Hindlimb muscle (tissue), 1 donor: ENCODE measurements at places on chromosomes 1 and 21.

GRCh38 chr21:42379426-42380215 is 13.3 kb upstream of the TFF1 start:
- DNase-seq = no peak

GRCh38 chr1:54273092-54273794 is 73.3 kb downstream of the MRPL37 start:
- DNase-seq = peak; percentile 88

DNA sequence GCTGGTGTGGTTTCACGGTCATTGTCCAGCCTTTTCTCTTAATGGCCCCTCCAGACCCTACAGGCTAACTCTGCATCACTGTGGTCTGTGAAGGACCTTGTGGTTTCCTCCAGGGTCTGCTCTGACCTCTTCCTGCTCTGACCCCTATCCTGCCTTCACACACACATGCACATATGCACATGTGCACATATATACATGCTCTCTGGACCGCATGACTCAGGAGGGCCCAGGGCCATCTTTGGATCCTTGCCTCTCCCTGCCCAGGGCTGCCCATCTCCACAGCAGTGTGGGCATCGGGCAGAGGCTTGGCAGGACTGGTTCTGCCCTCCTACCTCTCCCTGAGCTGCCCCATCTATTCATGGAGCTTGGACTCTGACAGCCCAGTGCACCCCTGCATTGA is 510.9 kb downstream of the PTPRU start:
- no peak for DNase-seq

GRCh38 chr21:29350246-29350779 is 51.6 kb downstream of the BACH1 start:
- DNase-seq = no peak

DNA sequence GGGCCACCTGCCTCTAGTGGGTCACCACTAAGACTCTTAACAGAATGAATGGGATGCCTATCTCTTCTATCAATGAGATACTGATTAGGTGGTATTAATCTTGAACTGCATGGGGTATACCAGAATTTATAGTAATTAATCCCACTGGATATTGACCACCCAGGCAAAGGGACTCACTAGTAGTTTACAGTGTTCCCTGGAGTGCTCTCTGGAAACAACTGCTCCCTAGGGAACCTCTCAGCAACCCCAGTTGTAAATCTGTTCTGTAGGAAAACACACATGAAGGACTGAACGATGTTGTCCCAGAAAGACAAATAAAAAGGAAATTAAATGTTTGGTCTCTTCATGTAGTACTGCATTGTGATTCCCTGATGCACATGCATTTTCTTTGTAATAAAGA is 430.5 kb downstream of the HLX start:
- no peak for DNase-seq

DNA sequence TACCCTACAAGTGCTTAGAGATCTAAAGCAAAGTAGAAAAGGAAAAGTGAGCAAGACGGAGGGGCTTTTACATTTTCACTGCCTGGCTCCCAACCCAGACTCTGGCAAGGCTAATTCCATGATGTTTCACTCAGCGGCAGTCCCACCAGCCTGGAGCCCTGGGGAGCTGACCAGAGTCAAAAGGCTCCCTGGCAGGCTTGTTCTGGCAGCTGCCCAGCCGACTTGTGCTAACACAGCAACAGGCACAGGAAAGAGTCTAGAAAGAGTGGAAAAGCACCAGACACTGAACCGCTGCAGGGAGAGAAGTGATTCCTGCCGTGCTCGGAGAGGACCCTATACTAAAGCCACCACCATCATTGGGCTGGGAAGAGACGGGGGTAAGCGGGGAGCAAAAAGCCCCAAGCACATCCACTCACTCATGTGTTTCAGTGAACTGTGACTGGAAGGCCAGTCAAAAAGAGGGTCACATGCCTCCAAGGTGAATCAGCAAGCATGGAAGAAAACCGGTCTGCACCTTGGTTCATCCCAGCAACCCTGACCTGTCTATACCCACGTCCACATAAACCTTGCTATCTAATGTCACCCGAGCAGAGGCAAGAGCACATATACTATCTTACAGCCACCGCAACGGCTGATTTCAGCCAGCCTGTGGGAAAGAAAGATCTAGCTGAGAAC is 8.0 kb downstream of the SMIM12 start:
- no peak for DNase-seq

- DNase-seq = no peak
These were observed 29.8 kb downstream of the SLC2A1 start for GRCh38 chr1:42928859-42929258.

DNA sequence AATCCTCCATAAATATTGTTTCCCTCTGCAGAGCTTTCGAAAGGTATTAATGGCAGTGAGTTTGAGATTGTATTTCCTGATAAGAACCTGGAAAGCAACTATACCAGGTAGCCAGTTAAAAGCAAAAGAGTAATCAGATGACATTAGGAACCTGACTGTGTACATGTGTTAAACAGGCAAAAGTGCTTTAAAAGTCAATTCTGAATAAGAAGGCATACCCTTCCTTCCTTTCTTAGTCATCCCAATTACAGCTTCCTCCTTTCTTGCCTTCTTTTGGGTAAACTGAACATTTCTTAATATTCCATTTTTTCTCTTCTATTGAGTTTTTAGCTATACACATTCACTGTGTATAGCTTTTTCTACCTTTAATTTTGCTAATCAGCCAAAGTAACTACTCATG is 144.7 kb downstream of the ZNF281 start:
- no peak for DNase-seq

GRCh38 chr1:78565393-78565792 is 54.9 kb upstream of the IFI44L start:
- DNase-seq = no peak

- DNase-seq = no peak
These were observed 40.6 kb upstream of the CLIC4 start for GRCh38 chr1:24704411-24705259.

DNA sequence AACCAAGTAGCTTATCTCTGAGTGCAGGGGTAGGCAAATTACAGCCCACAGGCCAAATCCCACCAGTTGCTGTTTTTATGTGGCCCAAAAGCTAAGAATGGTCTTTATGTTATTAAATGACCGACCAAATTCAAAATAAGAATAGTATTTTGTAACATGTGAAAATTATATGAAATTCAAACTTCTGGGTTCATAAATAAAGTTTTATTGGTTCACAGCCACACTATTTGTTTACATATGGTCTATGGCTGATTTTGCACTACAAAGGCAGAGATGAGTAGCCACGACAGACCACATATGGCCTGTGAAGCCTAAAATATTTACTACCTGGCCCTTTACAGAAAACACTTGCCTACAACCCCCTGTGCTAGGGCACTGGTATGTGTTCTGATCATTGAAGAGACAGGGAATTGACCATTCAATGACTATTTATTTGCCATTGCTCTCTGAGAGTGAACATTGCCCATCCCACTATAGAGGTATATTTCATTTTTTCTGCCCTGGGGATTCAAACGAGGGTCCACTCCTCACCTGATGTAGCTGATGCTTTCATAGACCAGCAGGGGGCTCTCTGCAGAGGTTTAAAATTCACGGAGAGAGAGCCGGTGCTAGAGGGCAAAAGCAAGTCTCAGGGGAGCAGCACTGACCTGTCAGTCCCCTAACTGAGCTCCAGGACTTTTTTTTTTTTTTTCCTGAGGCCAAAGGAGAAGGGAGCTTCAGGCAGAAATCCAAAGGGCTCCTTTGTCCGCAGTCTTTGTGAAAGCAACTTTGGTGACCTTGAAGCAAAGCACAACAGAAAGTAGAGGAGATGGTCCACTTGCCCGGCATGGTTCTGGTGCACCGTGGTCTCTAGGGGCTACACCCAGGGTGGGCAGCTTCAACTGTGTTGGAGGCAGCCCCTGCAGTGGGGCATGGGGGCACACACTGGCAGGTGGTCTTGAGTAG is 7.3 kb upstream of the GNL2 start:
- DNase-seq = no peak

- no peak for DNase-seq
These were observed 84.4 kb downstream of the CLEC20A start for GRCh38 chr1:178412400-178412770.

GRCh38 chr1:201517631-201518030 is 10.7 kb upstream of the CSRP1 start:
- no peak for DNase-seq

DNA sequence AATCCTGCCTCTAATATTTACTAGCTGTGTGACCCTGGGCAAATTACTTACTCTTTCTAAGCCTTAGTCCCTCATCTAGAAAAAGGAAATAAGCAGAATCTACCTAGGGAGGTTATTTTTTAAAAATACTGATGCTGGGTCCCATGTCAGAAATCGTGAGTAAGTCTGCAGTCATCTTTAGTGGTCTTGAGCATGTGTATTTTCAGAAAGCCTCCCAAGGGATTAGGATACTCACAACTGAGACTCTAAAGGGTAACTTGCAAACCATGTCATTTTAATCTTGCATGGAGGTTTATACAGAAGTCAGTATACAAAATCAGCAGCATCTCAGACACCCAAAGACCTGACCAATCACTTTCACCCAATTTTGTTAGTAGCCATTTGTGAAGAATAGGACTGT is 43.2 kb downstream of the DSTYK start:
- DNase-seq = no peak

- DNase-seq = no peak
These were observed 89.4 kb downstream of the PAPPA2 start for GRCh38 chr1:176552217-176552991.

- DNase-seq = no peak
These were observed 17.5 kb downstream of the CHML start for GRCh38 chr1:241622669-241623068.

GRCh38 chr1:82215056-82215852 is 414.5 kb downstream of the ADGRL2 start:
- DNase-seq = peak; percentile 64

DNA sequence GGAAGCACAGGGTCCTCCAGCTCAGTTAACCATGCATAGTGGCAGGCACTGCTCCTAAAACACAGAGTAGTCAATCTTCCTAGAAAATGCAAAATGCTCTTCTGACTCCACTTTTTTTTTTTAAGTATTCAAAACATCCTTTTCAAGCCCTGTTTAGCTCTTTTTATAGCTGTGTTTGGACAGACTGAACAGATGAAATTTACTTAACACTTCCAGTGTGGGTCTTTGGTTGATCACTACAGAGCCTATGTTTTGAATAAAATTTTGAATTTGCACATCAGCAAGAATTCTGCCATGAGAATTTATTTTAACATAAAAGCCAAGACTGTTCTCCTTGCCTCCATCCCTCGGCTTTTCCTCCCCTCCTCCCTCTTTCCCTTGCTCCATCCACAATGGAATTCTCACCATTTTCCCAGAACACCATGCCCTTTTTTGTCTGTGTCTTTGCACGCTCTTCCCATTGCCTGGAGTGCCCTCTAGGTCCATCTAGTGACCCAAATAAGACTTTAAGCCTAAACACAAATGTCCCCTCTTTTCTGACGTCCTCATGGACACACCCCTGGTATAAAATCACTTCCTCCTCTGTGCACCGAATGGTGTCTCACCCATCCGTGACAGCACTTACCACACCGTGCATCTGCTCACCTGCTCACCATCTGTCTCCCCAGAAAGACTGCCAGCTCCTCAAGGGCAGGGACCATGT is 24.0 kb upstream of the CPT2 start:
- DNase-seq = no peak

DNA sequence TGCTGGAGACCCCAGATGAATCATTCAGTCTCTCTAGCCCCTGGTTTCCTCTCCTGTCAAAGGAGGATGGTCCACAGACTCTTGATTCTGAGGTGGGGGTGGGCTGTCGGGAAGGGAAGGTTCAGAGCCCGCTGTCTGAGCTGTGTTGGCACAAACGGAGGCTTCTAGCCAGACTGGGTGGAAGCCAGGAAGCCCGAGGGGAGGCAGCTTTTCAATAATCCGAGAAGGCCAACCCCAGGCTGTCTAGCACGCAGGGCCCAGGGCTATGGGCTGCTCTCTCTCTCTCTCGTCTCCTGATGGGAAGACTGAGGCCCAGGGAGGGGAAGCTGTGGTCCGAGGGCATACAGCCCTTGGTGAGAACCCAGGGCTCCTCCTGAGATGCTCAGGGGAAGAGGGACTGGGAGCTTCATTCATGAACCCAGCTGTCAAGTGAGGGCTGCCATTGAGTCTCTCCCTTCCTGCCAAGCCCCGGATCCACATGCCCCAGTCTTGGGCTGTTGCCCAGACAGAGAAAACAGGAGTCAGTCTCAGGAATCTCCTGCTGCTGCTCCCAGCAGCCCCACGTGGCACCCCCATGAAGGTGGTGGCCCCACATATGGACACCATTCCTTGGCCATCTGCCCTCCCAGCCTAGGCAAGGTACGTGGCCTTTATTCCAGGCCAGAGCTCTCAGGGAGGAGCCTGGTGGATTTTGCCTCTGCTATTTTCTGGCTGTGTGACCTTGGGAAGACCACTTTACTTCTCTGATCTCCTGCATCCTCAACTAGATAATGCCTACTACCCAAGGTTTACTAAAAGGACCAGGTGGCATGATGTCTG is 44.4 kb downstream of the RAP1GAP start:
- DNase-seq = no peak

- DNase-seq = no peak
These were observed 67.2 kb downstream of the LRIG2 start for GRCh38 chr1:113140176-113140575.

DNA sequence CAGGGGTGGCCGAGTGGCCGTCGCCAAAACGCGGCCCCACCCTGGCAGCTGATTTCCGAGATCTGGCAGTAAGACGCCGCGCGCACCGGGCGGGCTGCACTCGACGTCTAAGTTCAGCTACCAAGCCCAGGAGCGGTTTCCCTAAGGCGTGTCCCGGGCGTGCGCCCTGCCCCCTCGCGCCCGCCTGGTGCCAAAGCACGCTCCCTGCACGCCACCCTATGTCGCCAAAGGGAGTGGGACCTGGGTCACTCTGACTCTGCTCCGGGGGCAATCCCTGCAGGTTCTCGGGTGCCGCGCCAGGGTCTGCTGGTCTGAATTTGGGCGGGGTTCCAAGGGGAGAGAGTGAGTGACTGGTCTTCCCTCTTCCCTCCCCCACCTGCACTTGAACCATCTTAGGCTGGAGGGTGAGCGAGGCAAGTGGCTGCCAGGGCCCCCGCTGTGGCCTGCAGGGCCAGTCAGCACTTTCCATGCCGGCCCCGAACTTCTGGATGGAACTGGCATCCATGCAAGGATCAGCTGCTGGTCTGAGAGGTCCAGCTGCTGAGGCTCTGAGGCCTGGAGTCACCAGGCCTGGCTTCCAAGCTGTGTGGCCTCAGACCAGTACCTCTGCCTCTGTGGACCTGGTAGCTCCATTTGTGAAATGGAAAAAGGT is at the start of gene LRRC38:
LRRC38 (minus strand) TSS at position 109 of the 652 bp plus-strand sequence. CDS start 410 bp downstream, outside the sequence.
- no peak for DNase-seq

DNA sequence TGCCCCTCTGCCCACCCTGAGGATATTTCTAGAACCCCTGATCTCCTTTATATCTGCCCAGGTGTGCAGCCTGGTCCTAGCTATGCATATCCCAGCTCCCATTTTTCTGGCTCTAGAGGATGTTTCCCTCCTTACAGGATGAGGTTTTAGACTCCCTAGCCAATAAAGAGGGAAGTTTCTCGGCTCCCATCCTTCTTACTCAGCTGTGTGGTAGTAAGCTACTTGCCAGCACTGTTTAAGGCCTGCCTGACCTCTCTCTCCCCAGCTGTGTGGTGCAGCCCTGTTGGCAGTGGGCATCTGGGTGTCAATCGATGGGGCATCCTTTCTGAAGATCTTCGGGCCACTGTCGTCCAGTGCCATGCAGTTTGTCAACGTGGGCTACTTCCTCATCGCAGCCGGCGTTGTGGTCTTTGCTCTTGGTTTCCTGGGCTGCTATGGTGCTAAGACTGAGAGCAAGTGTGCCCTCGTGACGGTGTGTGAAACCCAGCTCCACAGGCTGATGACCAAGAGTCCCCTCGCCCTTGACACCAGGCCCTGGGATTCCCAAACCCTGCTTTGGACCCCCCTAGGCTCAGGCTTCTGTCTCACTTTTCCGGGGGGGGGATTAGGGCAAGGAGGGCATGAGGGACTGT is 7.8 kb upstream of the P3R3URF start:
- no peak for DNase-seq

- DNase-seq = no peak
These were observed 6.6 kb downstream of the LDLRAD2 start for GRCh38 chr1:21818656-21819055.
